EH (cell line): ENCODE measurements at places on chromosomes 2 and 18.

- DNase-seq, result peak; percentile 59
These were observed 222.7 kb downstream of the PIEZO2 start for GRCh38 chr18:10926621-10927161.

DNA sequence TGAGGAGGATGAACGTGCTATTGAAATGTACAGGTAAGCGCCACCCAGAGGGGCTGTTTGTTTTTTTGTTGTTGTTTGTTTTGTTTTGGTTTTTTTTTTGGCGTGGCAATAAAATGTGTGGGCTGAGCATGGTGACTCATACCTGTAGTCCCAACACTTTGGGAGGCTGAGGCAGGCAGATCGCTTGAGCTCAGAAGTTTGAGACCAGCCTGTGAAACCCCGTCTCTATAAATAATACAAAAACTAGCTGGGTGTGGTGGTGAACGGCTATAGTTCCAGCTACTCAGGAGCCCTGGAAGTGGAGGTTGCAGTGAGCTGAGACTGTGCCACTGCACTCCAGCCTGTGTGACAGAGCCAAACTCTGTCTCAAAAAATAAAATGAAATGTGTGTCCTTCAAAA is 6.2 kb downstream of the PDCL3 start:
- no peak for DNase-seq

DNA sequence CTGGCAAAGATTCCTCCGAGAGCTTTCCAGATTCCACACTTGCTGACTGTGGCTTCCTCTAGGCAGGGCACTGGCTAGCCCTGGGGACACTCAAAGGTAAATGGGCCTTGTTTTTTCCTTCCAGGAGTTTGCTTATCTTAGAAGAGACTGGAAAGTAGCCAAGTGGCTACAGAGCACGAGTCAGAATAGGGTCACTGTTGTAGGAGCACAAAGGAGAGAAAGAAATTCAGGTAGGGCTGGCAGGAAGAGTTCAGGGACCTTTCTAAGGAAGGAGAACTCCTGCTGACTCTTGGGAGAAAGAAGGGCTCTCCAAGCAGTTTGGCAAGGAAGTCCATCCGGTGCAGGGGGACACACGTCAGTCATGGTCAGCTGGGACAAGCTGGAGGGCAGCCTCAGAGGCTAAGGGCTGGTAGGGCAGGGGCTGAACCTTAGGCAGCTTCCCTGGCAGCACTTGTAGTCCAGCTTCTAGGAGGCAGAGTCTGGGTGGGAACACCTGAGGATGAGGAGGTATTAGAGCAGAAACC is 39.5 kb downstream of the NIFK start:
- DNase-seq, result no peak

GRCh38 chr2:116440104-116440653 is 1374.3 kb upstream of the DDX18 start:
- DNase-seq, result no peak

DNA sequence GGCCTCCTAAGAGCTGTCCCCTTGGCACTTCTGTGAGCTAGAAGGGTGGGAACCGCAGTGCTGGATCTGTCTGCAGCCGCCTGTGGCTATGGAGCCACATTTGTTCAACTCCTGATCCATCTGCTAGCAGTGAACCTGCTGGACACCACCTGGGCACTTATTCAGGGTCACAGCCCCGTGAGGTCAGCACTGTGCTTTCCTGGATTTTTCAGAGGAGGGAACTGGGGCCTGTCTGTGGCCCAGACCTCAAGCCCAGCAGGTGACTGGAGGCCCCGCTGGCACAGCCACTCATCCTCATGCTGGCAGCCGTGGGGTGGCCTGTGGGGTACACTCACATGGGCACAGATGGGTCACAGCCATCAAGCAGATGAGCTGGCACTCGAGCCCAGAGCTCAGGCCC is 155.3 kb downstream of the TFCP2L1 start:
- no peak for DNase-seq

GRCh38 chr2:167764772-167765341 is 482.5 kb downstream of the STK39 start:
- no peak for DNase-seq

DNA sequence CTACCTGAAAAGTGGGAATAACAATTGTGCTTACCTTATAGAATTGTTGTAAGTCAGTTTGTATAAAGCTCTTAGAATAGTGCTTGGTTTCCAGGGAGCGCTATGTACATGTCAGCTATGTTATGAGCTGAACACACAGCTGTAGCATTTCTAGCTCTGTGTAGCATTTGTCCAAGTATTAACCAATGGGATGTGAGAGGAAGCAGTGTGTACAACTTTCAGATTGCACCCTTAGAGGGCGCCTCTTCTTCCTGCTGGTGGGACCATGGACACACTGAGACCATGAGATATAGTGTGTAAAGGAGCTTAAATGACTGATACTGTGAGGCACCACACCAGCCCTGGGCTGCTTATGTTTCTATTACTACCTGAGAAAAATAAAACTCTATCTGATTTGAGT is 380.2 kb downstream of the LNPK start:
- no peak for DNase-seq

- DNase-seq, result no peak
These were observed 207.9 kb upstream of the RAB6C start for GRCh38 chr2:129771418-129772189.
